ENCODE measurements at places on chromosomes 1 and 21.

DNA sequence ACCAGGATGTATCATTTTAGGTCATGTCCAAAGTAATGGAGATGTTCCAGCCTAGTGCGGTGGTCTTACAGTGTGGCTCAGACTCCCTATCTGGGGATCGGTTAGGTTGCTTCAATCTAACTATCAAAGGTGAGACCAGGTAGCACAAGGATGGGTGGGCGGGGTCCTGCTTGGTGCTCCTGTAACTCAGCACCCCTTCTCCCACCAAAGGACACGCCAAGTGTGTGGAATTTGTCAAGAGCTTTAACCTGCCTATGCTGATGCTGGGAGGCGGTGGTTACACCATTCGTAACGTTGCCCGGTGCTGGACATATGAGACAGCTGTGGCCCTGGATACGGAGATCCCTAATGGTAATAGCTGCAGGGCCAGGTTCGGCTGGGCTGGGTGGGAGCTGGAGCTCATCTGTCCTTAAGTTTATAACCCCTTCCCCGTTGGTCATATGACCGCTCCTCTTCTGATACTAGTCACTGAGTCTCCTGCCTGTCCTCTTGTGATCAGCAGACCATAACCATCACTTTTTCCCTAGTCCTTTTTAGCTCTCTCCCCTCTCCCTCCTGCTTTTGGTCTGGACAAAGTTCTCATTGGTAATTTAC is 5.4 kb downstream of the MARCKSL1 start:
- DNase-seq, result no peak

- no peak for DNase-seq
These were observed 6.4 kb downstream of the PTGFR start for GRCh38 chr1:78497201-78497600.

GRCh38 chr21:29077651-29078090 is 4.2 kb upstream of the CCT8 start:
- no peak for DNase-seq

- DNase-seq, result no peak
These were observed 390.9 kb downstream of the KCNH1 start for GRCh38 chr1:210743038-210743437.

DNA sequence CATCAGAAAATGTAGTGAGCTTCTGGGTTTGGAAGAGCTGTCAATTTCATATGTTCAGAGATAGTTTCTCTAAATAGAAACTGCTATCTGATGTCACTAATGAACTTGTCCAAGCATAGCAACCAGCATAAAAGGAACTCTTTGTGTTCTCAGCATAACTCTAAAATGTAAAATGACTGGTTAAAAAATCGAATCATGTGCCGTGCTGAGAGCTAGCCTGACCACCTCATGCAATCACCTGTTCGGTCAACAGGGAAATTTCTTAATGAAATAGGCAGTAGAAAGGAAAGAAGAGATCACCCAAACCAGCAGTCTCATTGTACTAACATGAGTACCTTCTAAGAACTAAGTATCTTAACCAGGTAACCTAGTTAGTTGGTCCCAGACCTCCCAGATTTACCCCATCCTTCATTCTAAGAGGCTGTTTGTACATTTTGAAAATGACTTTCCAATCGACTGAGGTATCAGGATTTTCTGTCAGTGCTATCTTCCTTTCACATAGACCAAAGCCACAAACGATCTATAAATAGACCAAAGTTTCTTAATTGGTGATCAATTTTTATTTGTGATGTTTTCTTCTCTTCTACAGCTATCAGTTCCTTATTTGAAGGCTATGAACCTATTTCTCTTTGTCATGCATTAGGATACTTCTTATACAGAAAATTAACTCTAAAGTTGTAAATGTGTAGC is 147.3 kb downstream of the TLR5 start:
- DNase-seq, result no peak

GRCh38 chr21:16071761-16072160 is 342.0 kb downstream of the USP25 start:
- DNase-seq, result no peak

DNA sequence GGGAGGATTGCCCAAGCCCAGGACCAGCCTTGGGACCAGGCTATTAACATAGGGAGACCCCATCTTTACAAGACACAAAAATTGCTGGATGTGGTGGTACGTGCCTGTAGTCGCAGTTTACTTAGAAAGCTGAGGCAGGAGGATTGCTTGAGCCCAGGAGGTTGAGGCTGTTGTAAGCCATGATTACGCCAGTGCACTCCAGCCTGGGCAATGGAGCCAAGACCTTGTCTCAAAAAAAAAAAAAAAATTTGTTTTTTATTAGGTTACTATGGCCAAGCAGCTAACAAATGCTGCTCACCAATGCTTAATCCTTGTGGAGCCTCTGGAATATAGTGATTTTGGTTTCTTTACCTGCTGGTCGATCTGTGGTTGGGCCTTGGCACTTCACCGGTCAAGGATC is 8.8 kb downstream of the ARID1A start:
- no peak for DNase-seq

DNA sequence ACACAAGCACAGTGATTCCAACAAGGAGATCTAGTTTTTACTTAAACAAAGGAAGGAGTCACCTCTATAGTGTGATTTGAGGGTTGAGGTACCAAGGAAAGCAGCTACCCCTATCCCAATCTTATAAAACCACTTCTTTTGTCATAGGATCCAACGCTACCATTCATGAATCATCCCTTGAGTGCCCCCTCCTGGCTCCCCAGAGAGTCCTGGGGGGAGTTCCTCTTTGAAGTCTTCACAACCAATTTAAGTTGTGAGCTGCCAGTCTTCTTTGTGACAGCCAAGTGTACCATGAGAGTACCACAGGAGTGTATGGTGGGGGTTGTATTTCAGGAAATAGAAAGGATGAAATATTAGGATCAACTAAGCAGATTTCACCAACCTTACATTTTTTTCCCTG is 39.1 kb upstream of the NHLH2 start:
- DNase-seq, result no peak

- no peak for DNase-seq
These were observed 465.3 kb downstream of the NEGR1 start for GRCh38 chr1:71817028-71817427.

GRCh38 chr1:153698020-153698922 is 19.8 kb downstream of the NPR1 start:
- no peak for DNase-seq

GRCh38 chr1:32539584-32540571 is 651 bp downstream of the ZBTB8A start:
- peak; percentile 19 for DNase-seq

- DNase-seq, result no peak
These were observed 50.9 kb upstream of the NR5A2 start for GRCh38 chr1:199976496-199977144.

DNA sequence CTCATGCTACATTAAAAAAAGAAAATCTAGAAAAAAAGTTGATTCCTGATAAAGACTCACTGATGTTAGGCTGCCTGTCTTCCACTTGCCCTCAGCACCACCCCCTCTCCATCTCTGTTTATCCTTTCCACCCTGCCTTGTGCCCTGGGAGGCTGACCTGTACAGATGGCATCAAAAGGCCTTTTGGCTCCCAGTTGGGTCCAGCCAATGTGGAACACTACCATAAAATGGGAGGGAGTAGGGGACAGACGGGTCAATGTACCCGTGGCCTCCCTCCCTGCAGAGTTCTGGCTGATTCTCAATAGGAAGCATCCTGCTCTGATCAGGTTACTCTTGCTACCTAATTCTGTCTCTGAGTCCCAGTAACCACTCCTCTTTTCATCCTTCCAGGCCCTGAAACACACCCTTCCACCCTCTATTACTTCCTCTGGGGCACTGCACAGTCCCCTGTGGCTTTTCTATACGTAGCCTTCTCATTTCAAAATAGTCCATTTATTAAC is 300.0 kb downstream of the HHIPL2 start:
- no peak for DNase-seq

DNA sequence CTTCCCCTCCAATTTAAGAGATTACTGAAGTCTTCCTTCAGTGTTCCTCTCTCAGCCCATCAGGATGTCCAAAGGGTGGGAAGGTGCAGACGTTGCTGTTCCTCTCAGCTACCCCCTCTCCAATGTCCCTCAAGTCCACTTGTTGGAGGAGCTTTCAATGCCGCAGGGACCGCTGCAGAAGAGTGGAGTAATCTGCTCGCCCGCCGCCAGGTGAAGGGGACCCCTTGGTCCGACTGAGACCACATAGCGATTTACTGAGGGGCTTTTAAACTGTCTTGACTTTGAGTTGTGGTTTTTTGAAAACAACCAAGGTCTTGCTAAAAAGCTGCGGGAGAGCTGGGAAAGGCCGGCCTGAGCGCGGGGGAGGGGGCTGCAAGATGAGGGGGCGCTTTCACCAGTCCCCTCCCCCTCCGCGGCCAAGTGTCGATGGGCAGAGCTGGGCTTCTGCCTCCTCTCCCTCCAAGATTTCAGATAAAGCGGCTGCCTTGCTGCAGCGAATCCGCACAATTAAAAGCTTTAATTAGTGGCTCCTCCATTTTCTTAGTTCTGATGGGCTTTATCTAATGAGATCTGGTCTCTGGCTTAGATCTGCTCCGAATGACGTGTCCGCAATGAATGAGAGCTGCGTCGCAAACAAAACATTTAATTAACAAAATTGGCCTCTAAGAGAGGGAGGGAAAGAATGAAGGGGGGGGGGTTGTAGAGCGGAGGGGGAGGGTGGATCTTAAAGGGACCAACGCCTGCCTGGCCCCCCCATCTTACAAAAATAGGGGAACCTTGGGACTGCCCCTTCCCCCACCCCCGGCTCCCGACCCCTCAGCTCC is 5.9 kb downstream of the LMO4 start:
- DNase-seq, result no peak

DNA sequence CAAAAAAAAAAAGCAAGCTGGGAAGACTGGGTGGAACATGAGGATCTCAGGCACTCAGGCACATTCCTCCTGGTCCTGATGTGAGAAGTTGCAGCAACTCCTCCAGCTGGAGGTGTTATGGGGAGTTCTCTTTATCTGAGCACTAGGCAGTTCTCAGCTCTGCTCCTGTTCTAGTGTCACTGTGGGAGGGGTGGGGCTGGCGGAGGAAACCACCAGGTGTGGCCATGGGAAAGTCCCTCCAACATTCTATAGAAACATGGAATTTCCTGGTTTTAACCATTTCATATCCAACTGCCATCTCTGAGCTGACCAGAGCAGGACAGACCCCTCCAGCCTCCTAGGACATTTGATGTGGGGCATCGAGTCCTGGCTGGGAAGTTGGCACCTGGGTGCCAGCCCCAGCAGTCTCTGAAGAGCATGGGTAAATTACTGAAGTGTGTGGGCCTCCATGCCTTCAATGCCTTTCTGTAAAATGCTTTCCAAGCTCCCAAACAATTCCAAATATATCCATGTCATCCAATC is 804 bp upstream of the IKBKE start:
- peak; percentile 25 for DNase-seq

- DNase-seq, result no peak
These were observed 73.0 kb upstream of the TMPRSS2 start for GRCh38 chr21:41580758-41581554.

DNA sequence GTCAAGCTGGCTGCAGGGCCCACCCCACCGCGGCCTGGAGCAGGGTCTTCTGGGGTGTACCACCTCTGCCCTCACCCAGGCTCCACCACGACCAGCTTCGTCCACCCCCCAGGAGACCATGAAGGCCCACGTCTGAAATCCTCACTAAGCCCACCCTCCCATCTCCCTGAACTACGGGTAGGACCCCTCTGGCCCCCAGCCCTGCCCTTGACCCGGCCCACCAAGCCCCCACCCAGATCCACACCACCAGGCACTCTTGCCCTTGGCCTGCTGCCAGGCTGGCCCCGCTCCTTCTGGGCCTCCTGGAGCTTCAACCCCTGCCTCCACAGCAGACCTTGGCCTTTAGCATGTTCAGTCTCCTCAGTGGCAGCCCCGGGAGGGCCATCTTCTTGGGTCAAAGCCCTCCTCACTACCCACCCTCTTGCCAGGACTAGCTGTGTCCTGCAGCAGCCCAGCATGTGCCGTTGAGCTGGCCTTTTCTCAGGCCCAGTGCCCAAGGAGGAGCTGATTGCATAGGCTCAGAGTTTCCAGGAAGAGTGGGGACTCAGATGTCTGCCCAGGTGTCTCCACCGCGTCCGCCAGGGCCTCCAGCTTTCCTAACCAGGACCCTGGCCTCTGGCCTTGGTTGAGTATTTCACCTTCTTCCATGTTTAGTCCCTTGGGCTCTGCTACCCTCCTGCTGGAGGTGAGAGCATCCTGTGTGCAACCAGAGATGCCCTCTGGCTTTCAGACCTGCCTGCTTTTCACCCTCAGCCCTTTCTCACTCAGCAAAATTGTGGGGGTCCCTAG is 17.7 kb upstream of the SAMD11 start:
- no peak for DNase-seq

DNA sequence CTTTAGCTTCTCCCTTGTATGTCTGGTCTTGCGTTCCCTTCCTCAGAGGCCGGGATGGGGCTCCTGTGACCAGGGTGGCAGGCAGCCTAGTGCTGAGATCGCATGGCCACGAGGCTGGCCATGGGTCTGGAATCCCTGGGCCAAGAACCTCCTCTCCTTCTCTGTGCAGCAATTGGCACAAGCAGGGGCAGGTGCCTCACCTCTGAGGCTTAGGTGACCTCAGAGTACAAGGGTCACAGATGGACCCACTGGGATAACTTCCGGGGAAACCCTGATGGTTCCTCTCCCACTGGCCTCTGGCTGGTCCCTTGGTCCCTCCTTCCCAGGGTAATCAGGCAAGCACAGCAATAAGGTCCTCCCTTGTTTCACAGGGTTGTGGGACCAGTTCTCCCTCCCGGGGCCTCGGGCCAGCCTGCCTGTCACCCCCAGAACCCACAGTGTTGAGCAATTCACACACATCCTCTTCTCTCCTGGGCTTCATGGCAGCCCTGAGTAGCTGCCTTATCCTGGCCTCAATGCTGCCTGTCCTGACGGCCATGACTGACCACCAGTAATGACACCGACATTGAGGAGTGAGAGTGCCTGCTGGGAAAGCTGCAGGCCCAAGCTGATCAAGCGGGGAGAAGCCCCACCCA is 38.6 kb downstream of the BMP8A start:
- DNase-seq, result no peak

GRCh38 chr1:71427066-71427465 is 346.2 kb upstream of the ZRANB2 start:
- DNase-seq, result no peak

Measured in CD4-positive, alpha-beta T cell (primary cell).